ENCODE measurements at places on chromosomes 11 and 22. TPM values are rescaled to one million over a fixed set of nuclear protein-coding genes. Genes with fewer than 3 reads are reported as not detected.

The GTSE1 gene
- total RNA-seq = 0.30 TPM

The CARD10 gene
- 21.6 TPM for total RNA-seq

DNA sequence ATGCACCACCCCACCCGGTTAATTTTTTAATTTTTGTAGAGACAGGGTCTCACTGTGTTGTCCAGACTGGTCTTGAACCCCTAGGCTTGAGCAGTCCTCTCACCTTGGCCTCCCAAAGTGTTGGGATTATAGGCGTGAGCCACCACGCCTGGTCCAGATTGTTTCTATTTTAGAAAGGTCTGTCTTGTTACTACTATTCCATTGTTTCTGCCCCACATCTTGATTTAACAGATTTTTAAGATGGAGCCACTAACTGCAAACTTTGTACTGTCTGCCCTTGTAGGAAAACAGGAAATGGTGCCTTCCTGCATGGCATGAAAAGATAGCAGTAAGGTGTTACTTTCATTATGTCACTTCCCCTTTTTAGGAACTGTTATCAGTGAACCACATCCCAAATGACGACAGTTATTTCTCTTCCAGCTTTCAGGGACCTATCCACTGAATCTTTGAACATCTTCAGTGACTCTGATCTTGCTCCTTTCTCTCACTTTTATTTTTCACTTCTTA, 23.2 kb downstream of the TAF1D start:
- no peak for DNase-seq

The FOLH1 gene
- 23.4 TPM for total RNA-seq

- DNase-seq = no peak
These were observed 32.3 kb downstream of the MIAT start for GRCh38 chr22:26689513-26690301.

DNA sequence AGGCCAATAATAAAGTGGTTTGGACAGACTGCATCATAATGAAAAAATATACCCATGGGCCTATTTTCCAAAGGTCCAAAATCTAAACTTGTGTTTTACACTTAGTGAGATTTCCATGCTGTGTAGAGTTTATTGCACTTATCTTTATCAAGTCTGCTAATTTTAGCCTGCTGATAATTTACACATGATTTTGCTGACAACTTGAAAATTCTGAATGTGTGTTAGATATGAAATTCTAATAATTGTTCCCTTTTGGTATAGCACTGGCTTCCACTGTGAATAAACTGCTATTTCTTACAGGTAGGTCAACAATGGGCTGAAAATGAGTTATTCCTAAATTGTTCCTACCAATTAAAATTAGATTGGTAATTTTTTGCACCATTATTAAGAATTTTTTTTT, 589.1 kb upstream of the ANO3 start:
- DNase-seq = no peak

The SYT9 gene
- not detected for total RNA-seq

The IL17RA gene
- total RNA-seq = 20.1 TPM

DNA sequence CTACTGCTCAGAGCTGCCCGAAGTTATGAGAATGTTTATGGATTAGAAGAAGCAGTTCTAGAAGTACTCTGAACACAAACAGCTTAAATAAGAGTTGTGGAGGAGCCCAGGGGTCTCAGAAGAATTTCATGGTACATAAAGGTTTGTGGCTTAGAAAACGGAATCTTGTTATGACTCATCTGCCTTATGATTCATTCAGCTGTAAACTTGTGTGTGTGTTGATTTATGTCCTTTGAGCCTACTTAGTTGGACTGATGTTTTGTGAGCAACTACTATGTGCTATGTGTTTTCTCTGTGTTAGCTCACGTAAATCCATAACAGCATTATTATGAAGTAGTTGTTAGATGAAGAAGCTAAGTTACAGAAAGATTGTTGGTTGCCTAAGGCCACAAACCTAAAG, 203.7 kb downstream of the PGR start:
- no peak for DNase-seq

The SWAP70 gene
- 69.9 TPM for total RNA-seq

DNA sequence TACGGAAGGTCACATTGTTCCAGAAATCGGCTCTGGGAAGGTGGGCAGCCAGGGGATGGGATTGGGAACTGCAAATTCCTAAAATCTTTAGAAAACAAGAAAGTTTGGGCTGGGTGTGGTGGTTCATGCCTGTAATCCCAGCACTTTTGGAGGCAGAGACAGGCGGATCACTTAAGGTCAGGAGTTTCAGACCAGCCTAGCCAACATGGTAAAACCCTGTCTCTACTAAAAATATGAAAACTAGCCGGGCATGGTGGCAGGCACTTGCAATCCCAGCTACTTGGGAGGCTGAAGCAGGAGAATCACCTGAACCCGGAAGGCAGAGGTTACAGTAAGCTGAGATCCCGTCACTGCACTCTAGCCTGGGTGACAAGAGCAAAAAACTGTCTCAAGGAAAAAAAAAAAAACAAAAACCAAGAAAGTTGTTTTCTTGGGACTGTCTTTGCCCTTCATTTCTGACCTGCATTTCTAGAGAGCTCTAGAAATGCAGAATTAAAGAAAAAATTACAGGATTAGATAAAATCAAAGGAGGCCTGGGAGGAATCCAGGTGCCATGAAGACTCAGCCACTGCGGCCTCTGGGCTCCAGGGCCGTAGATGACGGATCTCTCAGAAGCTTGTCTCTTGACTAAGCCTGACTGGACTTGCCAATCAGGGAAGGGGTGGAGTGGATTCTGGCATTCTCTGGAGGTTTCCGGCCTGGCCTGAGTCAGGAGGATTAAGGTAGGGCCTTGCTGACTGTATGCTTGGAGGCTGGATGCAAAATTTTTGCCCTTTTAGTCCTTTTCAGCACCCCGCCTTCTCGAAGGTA, 5.3 kb upstream of the MALAT1 start:
- DNase-seq = peak; percentile 71

DNA sequence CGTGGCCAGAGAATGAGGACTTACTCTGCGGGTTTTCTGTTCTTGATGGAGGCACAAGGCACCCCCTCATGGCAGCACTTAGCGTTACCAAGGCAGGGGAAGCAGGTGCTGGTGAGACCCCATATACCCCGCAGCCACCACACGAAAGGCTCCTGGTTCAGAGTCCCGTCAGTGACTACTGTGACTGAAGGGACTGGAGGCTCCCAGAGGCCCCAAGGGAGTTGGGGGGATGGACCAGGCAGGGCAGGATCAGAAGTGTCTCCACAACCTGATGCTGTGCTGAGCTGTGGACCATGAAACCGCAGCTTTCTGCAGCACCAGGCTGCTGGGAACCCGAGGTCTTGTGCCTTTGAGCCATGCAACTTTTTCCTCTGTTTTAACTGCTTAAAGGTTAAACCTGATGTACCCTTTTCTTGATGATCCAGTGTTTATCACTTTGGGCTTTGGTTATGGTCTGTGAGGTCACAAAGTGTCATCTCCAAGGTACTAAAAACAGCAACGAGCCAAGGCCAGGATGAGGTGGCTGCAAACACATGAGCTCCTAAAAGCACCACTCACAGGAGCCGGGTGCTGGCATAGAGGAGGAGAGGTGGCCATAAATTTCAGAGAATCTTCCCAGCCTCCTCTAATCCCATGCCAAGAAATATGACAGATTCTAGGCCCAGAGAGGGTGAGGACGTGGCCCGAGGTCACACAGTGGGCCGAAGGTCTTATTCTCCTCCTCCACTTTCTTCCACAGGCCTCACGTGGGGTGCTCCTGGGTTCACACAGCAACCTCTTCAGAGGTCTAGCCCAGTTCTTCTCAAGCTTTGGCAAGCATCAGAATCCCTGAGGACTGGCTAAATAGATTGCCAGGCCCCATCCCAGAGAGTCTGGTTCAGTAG, 4.2 kb upstream of the LRRC32 start:
- DNase-seq = no peak

The OR5AN1 gene
- total RNA-seq = not detected

- no peak for DNase-seq
These were observed 480 bp downstream of the TRIM34 start for GRCh38 chr11:5625281-5625680.

DNA sequence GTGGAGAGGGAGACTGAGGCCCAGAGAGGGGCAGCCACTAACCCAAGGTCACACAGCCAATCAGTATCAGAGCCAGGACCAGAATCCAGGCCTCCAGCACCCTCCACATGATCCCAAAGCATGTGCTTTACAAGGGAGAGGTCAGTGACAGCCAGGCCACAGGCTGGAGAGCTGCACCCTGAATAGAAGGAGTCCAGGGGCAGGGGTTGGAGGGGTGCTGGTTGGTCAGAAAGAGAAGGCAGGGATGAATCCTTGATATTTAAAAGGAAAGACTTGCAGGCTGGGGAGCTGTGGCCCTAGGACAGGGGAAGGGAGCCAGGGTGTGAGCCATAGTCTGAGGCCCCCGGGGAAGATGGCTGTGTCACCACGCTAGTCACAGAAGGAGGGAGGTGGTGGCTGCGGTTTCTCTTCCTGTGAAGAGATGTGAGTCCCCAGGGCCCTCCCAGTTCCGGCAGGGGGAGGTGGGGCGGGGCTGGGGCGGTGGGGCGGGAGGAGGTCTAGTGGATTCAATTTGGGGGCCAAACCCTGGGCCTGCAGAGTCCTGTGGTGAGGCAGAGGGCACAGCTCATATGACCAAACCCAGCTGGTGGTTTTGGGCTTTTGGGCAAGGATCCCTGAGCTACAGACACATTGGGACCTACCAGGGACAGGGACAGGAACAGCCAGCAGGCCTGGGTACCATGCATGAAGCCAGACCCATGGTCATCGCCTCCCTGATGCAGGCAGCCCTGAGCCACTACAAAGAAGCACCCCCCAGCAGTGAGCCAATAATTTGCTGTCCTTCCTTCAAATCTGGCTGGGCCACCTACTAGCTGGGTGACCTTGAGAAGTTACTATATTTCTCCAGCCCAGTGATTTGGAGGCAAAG, 14.0 kb downstream of the RAC2 start:
- DNase-seq = no peak

GRCh38 chr22:38468443-38469305, 778 bp downstream of the KDELR3 start:
- DNase-seq = no peak

- DNase-seq = no peak
These were observed 55.7 kb upstream of the OR5AN1 start for GRCh38 chr11:59302991-59303390.

GRCh38 chr11:62048100-62048499, 75.7 kb upstream of the INCENP start:
- DNase-seq = no peak

The OR51B6 gene
- total RNA-seq = not detected

DNA sequence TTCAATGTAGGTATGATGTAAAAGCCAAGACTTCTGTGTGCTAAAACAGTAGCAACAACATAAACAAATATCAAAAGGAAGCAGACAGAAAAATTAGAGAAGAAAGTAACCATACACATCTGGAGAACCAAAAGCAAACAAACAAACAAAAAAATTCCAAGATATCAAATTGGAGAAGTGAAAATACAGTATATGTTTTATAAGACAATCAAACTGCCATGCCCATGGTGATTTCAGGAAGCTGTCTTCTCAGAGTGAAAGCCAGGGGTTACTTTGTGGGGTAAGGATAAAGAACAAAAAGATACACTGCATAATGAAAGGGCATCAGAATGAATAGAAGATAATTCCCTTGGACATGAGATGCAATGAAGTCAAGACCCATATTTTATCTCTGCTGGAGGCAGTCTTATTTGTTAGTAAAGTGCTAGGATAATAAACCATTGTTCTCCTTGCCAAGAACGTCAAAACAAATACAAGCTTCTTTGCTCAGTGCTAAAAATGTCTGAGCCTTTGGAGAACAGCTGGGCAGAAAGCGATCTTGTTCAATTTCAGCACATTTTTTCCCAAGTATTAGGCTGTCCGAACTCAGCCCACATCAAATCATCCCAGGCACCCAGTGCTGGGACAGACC, 38.1 kb upstream of the LDLRAD3 start:
- no peak for DNase-seq

DNA sequence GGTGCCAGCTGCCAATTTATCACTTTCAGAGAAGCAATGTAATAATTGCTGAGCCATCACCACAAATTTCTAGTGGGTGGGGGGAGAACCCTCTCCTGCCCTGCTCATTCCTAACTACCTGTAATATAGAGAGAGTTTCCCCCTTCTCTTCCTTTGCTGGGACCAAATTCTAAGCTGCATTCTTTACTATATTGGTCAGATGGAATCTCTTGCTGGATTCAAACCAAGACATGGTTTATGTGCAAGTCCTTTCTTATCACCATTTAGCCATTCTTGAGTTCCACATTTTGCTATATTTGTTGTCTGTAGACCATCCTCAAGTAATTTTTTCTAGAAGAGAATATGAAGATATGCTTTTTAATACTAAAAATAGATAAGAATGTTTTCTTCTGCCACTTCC, 452.1 kb downstream of the MN1 start:
- no peak for DNase-seq

The LUZP2 gene
- total RNA-seq = not detected

- DNase-seq = no peak
These were observed 99.6 kb downstream of the FAM168A start for GRCh38 chr11:73498343-73498742.

DNA sequence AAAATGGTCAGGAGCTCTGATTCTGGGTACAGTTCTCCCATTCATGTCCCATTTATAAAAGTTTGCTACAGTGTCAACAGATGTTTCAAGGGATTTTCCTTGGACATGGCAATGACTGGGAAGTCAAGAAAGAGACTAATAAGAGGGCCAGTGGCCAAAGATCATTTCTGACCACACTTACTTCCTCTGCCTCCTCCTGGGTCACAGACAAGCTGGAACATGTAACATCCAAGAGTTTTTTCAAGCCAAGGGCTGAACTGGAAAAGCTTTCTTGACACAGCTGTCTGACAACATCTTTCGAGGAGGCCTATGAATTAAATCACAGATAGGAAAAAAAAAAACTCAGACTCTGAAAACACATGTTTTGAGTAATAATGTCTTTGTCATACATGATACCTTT, 8.7 kb downstream of the COMMD9 start:
- no peak for DNase-seq

The TMPRSS4 gene
- total RNA-seq = not detected

- DNase-seq = no peak
These were observed 29.8 kb upstream of the CREB3L1 start for GRCh38 chr11:46247659-46248058.

The MS4A4E gene
- total RNA-seq = 11.4 TPM

The TUB gene
- total RNA-seq = 14.5 TPM

The APOL1 gene
- total RNA-seq = 8.3 TPM

GRCh38 chr11:6586434-6587359, 16.7 kb downstream of the RRP8 start:
- no peak for DNase-seq

The PACS1 gene
- 56.4 TPM for total RNA-seq

GRCh38 chr11:1202776-1203504, 19.9 kb upstream of the MUC5B start:
- DNase-seq = peak; percentile 48

DNA sequence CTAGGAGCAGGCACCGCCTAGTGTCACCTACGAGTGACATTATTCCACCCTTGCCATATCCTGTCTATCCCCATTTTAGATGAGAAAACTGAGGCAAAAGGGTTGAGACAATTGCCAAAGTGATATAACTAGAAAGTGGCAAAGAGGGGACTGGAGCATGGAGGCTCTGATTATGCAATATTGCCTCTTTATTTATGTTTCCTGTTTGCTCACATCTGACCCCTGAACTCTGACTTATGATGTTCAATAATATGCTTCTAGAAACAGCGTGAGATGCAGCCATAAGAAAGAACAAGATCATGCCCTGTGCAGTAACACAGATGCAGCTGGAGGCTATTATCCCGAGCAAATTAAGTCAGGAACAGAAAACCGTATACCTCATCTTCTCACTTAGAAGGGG, 7.7 kb downstream of the ELF5 start:
- no peak for DNase-seq

- no peak for DNase-seq
These were observed 23.1 kb upstream of the USP47 start for GRCh38 chr11:11818529-11819121.

- DNase-seq = no peak
These were observed 450 bp upstream of the BCL2L13 start for GRCh38 chr22:17638182-17638431.

The NXPE2 gene
- 0.30 TPM for total RNA-seq
